ENCODE measurements at places on chromosomes 1 and 21.

GRCh38 chr1:91226741-91227140 lies 177.9 kb downstream of the HFM1 start:
- no peak for DNase-seq

- DNase-seq: no peak
Measured at GRCh38 chr1:46166521-46167462, 8.1 kb upstream of the TSPAN1 start.

DNA sequence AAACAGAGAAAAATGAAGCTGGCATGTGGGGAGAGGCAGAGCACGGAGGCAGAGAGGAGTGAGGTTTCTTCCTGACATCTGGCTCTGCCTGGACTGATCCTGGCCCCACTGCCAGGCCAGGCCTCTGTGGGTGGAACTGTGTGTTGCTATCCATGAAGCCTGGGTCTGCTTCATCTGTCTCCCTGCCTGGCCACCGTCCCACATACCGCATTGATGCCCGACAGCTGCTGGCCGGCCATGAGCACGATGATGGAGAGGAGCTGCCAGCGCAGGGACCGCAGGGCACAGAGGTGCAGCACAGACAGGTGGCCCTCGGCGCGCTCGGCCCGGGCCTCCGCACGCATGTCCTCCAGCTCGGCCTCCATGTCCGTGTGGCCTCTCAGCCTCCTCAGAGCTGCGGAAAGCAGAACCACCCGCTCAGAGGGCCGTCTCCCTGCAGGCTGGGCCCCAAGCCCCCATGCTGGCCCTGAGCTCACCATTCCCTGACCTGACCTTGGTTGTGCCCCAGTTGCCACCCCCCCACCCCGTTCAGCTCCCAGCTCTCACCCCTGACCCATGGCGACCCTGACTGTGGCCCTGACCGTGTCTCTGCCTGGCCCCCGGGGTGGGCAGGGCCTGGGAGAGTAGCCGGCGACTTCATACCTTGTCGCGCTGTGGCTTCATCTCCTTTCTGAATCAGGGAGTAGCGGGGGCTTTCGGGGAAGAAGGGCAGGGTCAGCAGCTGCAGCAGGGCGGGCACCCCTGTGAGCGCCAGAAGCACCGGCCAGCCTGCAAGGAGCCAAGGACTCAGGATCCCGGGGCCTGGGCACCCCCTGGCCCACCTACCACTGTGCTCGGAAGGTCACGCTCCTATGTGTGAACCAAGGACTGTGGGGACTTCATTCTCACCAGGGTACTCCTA lies 11.5 kb downstream of the SLC2A7 start:
- no peak for DNase-seq

GRCh38 chr1:53585565-53585964 lies 126.4 kb downstream of the DMRTB1 start:
- no peak for DNase-seq

DNA sequence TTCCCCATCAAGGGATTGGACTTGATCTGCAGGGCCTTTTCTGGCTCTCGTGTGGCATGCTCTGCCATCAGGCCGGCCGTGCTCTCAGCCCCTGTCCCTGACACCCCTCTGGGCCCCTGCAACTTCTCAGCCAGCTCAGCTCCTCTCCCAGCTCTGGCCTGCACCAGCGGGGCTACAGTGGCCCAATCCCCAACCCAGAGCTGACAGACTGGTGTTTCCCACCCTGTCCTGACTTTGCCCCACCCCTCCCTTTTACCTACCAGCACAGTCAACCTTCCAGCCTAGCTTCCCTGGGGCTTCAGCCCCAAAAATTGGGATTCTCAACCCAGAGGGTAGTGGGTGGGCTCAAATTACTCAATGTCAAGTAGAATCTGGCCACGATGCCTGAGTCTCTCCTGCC lies 149.3 kb downstream of the SYF2 start:
- DNase-seq: no peak

- DNase-seq: no peak
Measured at GRCh38 chr1:15683345-15684039, 628 bp upstream of the PLEKHM2 start.

DNA sequence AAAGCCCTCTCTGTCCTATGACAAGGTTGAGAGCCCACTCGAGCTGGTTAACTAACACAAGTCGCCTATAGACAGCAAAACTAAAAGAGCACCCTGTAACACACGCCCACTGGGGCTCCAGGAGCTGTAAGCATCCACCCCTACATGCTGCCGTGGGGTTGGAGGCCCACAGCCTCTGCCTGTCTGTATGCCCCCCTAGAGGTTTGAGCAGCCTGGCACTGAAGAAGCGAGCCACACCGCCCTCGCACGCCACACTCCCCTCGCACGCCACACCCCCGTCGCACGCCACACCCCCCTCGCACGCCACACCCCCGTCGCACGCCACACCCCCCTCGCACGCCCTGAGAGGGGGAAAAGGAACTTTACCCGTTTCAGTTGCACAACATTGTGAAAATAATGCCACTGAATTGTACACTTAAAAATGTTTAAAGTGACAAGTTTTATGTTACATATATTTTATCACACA lies 13.2 kb upstream of the HMGCL start:
- peak; percentile 37 for DNase-seq

- DNase-seq: no peak
Measured at GRCh38 chr1:56188855-56189254, 390.5 kb downstream of the PLPP3 start.

- DNase-seq: peak; percentile 5
Measured at GRCh38 chr1:86356247-86356646, 39.9 kb downstream of the ODF2L start.

- no peak for DNase-seq
Measured at GRCh38 chr21:41478319-41479177, 29.4 kb downstream of the TMPRSS2 start.

DNA sequence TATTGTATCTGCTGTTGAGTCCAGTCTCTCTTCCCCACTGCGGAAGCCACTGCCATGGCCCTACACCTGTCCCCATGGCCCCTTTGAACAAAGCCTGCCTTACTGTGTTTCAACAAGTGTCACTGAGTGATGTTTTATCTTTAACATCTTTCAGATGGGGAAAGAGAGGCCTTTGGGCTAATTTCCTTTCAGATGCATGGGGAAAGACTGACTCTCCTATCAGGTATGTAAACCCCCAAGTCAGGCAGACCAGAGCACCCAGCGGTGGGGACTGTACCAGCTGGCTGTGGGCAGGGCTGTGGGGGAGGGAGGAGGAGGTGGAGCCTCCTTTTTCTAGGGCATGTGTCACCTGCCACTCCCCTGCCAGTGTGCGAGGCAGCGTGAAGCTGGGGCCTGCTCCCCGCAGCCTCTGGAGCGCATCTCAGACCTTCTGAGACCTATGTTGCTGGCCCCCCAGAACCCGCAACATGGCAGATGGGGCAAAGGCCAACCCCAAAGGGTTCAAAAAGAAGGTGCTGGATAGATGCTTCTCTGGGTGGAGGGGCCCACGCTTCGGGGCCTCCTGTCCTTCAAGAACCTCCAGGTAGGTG lies at the start of gene PLA2G2F:
Gene PLA2G2F, plus strand, starts transcription at position 363 of the 590 bp plus-strand sequence. Its CDS starts 105 bp downstream, at position 468.
- DNase-seq: no peak

- no peak for DNase-seq
Measured at GRCh38 chr1:237012788-237013383, 8.6 kb upstream of the MT1HL1 start.

GRCh38 chr1:181152892-181153633 lies 64.6 kb downstream of the IER5 start:
- peak; percentile 42 for DNase-seq

DNA sequence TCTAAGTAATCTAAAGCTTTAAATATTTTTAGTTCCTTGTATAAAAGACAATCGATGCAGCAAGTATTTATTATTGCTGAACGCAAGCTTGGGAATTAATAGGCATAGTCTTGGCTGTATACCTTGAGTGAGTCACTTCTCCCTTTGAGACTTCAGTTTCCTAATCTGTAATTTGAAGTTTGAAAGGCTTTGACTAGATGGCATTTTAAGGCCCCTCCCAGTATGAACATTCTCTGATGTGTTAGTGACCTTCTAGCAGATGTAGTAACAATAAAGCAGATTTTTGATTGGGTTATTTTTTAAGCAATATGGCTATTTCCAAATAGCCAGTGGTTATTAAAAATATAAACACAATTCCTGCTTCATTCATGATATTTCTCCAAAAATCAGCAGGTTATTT lies 58.2 kb downstream of the DUSP10 start:
- peak; percentile 16 for DNase-seq

- no peak for DNase-seq
Measured at GRCh38 chr1:225254676-225255075, 173.2 kb downstream of the LBR start.

GRCh38 chr1:207002724-207003146 lies 29.8 kb downstream of the C1orf116 start:
- no peak for DNase-seq

GRCh38 chr1:31576201-31576669 lies at the start of gene TINAGL1:
TINAGL1 (plus strand) TSS chr1:31576515; CDS start chr1:31577149, 634 bp downstream.
- no peak for DNase-seq

GRCh38 chr1:97505289-97505688 lies 415.5 kb downstream of the DPYD start:
- no peak for DNase-seq

DNA sequence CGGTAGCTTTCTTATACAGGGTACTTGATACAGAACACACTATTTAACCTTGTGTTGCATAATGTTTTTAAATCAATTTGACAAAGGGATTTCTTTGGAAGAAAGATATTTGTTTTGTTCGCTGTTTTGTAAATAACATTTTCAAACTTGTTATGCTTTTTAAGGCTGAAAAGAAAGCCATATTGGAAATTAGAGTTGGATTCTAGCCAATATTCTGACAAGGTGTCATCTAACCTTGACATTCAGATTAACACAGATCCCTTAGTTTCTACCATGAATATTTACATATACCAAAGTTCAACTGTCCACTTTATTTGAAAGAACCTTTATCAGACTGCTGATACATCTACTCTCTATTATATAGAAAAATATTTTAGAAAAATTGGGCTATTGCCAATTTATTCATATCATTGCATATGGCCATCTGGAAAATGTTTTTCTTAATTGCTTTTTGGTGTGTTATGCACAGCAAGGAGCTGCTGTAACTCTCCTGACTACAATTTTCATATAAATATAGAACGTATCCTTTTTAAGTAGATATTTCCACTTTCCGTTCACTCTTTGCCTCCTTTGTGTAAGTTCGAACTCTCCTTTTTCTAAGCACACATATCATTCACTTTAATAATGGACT lies 206.3 kb downstream of the NCAM2 start:
- no peak for DNase-seq

DNA sequence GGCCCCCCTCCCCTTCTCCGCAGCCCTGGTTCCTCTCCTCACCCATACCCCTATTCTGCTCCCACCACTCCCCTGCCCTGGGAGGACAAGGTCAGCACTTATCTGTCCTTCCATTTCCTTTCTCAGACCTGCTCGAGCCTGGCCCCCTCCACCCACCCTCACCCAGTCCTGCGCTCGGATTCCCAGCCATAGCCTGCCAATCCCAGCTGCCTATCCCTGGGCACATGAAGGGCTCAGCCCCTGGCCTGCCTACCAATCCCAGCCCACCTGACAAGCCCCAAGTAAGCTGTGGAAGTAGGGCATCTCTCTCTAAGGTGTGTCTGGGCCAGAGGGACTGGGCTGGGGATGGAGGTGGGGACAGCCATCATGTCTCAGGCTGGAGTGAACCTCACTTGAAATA lies 5.4 kb downstream of the BLACAT1 start:
- DNase-seq: no peak

DNA sequence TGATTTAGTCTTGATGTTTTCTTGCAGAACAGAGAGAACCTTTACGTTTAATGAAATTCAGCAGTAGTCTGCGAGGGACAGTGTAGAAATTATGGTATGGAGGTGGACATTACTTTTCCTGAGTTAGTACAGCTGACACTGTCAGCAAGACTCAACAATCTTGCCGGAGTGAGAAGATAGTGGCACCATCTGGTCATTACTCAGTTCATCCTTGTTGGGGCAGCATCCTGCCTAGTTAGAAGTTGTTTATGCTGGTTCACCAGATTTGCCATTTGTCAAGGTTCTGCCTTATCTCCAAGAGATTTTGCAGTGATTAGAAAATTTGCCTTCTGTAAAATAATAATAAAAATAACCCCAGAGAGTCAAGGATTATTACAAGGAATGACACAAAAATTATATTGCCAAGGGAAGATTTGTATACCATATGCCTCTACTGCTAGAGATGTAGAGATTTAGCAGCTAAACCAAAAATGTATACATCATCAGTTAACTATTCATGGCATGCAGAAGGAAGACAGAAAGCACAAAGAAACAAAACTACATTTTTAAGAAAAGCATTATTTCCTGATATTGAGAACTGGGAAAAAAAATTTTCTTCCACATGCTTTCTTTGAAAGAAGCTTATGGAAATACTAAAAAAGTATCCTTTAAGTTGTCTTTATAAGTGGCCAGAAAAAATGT lies 1967.4 kb downstream of the NCAM2 start:
- DNase-seq: no peak

DNA sequence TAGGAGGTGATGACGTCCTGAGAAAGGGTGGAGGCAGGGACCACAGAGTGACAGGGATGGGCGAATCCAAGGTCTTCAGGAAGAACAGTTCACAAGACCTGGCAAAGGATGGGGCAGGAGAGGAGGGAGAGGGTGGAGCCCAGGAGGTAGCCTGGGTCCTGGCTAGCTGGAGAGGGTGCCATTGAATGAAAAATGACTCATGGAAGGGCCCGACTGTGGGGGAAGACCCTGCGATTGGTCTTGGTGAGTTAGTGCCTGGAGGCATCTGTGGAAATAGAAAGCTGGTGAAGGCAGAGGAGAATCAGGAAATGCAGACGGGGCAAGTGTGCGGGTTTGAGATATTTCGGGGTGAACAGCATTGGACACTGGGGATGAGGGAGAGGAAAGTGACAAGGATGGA lies 60.3 kb upstream of the SLC45A1 start:
- no peak for DNase-seq

DNA sequence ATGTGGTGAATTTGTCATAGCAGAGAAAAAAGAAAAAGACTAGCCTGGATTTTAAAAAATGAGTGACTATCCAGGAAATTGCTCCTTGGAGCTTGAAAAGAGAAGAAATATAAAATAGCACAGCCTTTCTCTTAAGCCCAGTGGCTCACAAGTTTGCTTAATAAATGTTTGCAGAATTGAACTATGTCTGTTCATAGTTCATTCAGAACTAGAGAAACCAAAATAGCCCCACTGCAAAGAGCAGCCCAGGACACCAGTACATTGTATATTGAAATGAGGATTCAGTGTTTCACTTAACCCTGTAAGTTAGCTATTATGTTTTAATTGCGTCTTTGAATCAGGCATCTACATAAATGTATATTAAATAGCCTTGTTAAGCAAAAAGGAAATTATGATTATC lies 88.8 kb downstream of the NR5A2 start:
- DNase-seq: no peak

DNA sequence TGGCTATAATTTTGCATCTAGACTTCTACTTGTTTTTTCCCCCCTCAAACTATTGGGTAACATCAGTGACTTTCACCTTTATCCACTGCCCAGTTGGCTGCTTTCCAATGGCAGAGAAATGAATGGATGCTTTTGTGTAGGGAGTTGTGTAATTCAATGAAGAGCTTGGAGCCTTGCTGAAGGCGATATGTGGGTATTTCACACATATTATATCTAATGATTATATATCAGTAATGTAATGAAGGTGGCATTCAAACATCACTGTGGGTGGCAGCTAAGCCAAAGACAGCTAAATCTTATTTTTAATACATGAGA lies 81.2 kb downstream of the TGFB2 start:
- peak; percentile 49 for DNase-seq

GRCh38 chr1:43465505-43466067 lies 11.9 kb upstream of the HYI start:
- DNase-seq: no peak

GRCh38 chr1:198978523-198978922 lies 339.7 kb downstream of the PTPRC start:
- no peak for DNase-seq

GRCh38 chr1:39086865-39087409 lies 60.8 kb downstream of the NDUFS5 start:
- peak; percentile 75 for DNase-seq

All from AG10803 (cell line).